ENCODE measurements at places on chromosomes 11 and 22.
A peak's percentile ranks its signal among the peaks of the same experiment; 100 is the strongest.

GRCh38 chr11:93741882-93742226 lies 382 bp downstream of the C11orf54 start:
- peaks cover 38% of the 10 kb centered on the region for H3K36me3 ChIP-seq
- peak overlapping the region; percentile 87 for H3K27ac ChIP-seq

DNA sequence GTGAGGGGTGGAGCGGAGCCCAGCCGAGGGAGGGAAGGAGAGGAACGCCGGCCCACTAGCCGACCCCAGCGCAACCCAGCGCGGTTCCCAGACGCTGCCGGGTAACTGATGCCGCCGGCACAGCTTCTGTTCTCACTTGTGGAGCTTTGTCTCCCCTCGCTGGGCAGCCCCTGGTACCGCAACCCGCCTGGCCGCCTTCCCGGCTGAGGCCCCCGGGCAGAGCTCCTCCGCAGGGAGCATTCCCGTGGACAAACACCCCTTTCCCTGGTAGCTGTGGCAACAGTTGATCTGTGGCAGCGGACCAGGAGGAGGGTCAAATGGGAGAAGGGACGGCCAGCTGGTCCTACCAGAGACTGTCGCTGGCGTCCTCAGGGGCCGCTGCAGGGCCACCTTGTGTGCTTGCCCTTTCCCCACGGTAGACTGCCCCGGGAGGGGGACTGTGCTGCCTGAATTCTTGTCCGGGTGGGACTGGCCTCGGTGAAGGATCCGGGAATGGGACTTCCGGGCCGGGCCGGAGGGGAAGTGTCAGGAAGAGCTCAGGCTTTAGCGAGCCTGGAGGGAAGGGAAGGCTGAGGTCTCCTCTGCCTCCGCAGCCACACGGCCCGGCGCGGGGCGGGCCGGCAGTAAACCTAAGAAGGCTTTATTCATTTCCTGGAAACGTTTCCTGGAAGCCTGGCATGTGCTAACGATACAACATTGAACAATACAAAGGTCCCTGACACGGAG lies 468.0 kb downstream of the OPCML start:
- no peak overlapping the region for H3K27ac ChIP-seq
- no peak for DNase-seq
- H3K4me3 ChIP-seq = peak overlapping the region; percentile 16
- no peaks in the 10 kb centered on the region for H3K36me3 ChIP-seq
- no peaks in the 10 kb centered on the region for H3K4me1 ChIP-seq

GRCh38 chr22:37552524-37553163 lies 7.6 kb upstream of the CDC42EP1 start:
- peak overlapping the region; percentile 48 for H3K27ac ChIP-seq
- H3K36me3 ChIP-seq = no peaks in the 10 kb centered on the region
- no peak for DNase-seq
- peaks cover 8% of the 10 kb centered on the region for H3K4me1 ChIP-seq

- no peak overlapping the region for H3K27ac ChIP-seq
- no peaks in the 10 kb centered on the region for H3K36me3 ChIP-seq
- DNase-seq = no peak
- peaks cover 3% of the 10 kb centered on the region for H3K4me1 ChIP-seq
Measured at GRCh38 chr11:94760296-94760695, 7.9 kb upstream of the AMOTL1 start.

- H3K4me1 ChIP-seq = peaks cover 30% of the 10 kb centered on the region
- no peaks in the 10 kb centered on the region for H3K27me3 ChIP-seq
- DNase-seq = no peak
- no peak overlapping the region for H3K4me3 ChIP-seq
Measured at GRCh38 chr11:12005476-12005875, 3.0 kb downstream of the DKK3 start.

Measured in RWPE2 (cell line).